DMS79 (cell line): ENCODE measurements at places on chromosomes 6 and 20.

DNA sequence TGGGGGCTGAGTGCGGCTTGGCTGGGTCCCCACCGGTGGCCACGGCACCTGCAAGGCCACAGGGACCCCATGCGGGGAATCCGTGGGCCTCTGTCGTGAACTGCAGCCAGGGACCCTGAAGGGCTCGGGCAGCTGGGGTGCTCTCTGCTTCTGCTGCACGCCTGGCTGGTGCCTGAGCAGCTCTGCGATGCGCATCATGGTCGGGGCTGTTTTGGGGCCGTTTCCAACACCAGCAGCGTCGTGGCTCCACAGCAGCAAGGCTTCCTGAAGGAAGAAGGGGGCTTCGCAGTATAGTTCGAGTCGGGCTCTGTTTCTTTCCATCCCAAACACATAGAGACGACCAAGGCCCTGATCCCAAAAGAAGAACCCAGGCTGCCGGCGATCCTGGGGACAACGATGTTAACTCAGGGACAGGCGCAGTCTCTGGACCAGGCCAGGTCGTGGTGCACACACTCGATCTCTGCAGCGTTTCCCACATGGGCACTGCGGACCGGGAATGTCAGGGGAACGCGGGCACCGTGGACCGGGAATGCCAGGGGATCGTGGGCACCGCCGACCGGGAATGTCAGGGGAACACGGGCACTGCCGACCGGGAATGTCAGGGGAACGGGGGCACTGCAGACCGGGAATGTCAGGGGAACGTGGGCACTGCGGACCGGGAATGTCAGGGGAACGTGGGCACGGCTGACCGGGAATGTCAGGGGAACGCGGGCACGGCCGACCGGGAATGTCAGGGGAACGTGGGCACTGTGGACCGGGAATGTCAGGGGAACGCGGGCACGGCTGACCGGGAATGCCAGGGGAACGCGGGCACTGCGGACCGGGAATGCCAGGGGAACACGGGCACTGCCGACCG, 36.8 kb upstream of the BHLHE23 start:
- no peak for DNase-seq

DNA sequence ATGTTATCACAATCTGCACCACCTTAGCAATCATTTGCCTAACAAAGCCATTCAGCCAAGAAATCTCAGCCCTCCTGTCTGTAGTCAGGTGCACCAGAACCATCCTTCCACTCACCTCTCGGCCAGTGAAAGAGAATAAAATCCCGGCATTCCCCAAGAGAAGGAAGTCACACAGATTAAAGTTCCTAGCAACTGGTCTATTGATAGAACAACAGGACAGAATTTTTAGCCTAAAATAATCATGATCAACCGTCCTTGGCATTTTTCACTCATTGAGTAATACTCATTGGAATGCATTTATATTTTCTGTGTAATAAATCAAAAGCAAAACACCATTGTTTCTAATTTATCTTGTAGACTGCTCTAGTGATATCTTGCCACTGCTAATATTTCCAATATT, 85.7 kb upstream of the CDH4 start:
- no peak for DNase-seq

DNA sequence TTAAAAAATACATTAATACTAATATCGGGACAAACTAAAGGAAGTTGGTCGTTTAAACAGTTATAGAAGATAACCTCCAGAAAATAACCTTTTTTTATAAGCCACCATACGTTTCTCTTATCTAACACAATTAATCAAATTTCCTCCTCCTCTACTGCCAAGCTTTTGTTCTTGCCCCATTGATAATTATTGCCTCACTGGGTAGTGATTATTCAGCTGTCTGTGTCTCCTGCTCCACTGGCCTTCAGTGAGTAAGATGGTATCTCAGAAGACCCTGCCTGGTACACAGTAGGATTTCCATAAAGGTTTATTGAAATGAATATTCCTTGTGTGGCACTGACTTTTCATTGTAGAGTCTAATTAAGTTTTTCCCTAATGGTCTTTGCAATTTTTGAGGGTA, 165.5 kb upstream of the SCGN start:
- DNase-seq: no peak

DNA sequence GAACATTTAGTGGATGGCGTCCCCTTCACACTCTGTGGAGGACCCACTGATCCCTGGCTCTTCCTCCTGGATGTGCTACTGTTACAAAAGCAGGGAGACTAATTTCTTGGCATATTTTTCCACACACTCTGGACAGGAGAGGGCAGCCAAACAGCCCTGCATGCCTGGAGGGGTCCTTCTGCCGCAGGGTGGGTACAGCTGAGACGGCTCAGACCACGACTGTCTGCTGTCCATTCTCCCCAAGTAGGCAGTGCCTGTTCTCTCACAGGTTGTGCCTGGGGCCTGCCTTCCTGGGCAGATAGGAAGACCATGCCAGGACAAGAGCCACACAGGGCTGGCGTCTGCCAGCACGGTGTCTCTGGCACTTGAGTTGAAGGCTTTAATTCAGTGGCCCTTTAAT, 260.1 kb downstream of the FOXC1 start:
- no peak for DNase-seq

- no peak for DNase-seq
These were observed 399.8 kb upstream of the MAN1A1 start for GRCh38 chr6:119749335-119749734.

DNA sequence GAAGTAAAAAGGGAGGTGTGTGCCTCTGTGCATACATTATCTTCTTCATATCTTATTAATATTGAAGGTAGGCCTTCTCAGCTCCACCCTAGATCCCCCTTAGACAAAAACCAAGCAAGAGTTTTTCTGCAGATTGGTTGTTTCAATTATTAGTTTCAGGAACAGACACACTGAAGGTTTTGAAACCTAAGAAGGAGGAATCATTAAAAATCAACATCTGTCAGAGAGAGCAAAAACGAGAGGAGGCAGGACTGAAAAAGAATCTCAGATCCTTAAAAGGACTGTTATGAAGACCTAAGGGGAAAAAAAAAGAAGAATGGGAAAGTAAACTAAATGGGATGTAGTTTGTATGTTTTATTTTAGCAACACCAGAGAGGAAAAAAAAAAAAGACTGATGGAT, 560.8 kb upstream of the JAG1 start:
- no peak for DNase-seq

GRCh38 chr6:15893556-15894253, 230.9 kb upstream of the DTNBP1 start:
- no peak for DNase-seq

DNA sequence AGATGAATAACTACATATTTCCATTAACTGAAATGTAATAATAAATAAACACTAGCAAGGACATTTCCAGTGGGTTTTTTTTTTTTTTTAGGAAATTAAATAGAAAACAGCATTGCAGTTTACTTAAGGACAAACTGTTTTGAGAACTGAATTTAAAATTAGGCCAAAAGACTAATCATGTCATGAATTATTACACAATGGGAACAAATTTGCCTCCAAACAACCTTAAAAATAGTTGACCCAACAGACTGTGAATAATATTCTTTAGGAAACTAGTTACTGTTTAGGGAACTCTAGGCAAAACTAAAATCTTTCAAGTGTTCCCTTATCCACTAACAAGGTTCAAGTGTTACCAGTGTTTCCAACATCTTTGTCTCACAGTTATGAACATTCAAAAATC, 16.4 kb upstream of the COL12A1 start:
- no peak for DNase-seq

- DNase-seq: no peak
These were observed 10.1 kb downstream of the JARID2 start for GRCh38 chr6:15255909-15256395.

DNA sequence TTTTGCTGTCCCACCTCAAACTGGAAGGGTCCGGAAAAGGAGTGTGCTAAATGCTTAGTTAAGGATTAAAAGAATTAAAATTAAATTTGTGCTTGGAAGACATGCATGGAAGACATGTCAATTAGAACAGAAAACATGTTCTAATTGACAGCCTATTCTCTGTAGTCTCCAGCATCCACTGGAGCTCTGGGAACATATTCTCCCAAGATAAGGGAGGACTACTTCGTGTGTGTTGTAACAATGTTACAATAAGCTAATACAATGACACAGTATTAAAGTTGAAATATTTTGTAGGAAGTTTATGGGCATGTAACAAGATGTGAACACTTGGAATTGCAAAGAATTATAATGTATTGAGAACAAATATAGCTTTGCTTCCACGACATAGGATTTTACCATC, 567.4 kb upstream of the CITED2 start:
- DNase-seq: no peak

- DNase-seq: no peak
These were observed 367.8 kb upstream of the SULF2 start for GRCh38 chr20:48153103-48153502.

DNA sequence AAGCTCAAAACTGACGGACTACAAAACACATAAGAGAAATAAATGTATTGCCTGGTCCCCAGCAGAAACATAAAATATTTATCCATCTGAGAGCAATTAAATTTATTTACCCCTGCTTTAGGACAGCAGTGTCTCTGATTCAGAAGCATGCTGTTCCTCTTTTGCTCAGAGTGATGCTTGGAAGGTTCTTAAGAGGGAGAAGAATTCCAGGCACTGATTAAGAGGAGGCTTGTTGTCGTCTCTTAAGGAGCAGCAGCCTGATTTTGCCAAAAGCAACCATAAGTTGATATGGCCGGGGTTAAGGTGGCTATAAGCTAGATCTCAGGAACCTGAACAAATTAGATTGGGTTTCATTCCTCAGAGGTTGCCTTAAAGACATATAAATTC, 25.8 kb downstream of the CAP2 start:
- no peak for DNase-seq
